Stimulated activated CD4-positive, alpha-beta T cell treated with anti-CD3 and anti-CD28 coated beads, Interleukin-12 subunit alpha, Interleukin-12 subunit beta, amount 100 ng/mL, for 48 hours (primary cell): ENCODE measurements at places on chromosomes 5 and 9.

DNA sequence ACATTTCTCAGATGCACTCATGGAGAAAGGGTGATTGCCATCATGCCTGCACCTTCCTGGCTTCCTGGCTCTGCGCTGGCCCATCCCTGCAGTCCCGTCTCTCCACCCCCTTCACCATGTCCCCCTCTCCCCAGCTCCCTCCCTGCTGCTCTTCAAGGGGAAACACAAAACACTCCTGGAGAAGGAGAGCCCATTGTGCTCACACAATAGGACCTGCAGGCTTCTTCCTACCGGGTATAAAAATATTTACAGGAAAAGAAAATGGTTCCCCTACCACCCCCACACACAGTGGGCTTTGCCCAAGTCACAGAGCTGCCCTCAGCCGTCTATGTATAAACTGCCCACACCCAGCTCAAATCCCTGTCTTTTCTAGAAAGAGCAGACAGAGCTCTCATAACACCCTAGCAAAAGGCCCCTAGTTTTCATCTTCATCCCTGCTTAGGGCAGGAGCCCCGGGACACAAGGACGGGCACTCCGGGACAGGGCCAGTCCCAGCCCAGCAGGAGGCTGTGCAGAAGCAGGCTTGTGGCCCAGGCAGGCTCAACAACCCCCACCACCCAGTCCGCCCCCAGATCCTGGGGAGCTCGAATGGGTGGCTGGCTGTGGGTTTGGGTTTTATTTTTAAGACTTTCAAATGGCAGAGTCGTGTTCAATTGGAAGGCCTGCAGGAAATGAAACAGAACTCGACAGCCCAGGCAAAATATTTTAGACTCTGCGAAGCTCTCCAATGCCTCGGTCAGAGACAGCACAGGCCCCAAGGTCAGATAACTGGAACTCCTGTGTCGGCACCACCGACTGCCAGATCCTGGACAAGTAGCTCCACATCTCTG is 77.3 kb downstream of the LRSAM1 start:
- no peak for DNase-seq

GRCh38 chr5:53613061-53613460 is 52.6 kb downstream of the NDUFS4 start:
- DNase-seq, result no peak

GRCh38 chr9:81664638-81665222 is 24.6 kb downstream of the TLE1 start:
- no peak for DNase-seq

GRCh38 chr9:124797343-124798103 is 20.6 kb downstream of the OLFML2A start:
- no peak for DNase-seq

DNA sequence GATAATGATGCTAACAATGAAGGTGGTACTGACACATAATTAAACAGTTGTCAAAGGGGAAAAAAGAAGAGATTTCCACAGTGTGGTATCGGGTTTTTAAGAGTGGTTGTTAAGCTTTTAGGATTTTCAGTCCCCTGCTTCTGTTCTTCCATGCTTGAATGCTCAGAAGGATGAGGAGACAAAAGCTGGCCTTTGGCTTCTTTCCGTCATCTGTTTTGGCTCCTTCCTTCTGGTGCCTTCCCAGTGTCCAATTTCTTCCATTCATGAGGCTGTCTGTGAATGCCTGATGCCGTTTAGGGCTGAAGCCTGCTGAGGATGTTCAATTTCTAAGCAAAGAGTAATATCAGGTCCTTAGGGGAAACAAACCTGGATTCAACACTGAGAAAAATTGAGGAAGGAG is 179.6 kb upstream of the GLRA1 start:
- no peak for DNase-seq

- DNase-seq, result no peak
These were observed 102.8 kb downstream of the SNX18 start for GRCh38 chr5:54620141-54620933.

- peak; percentile 42 for DNase-seq
These were observed 93.4 kb downstream of the KCNIP1 start for GRCh38 chr5:170597109-170597751.

DNA sequence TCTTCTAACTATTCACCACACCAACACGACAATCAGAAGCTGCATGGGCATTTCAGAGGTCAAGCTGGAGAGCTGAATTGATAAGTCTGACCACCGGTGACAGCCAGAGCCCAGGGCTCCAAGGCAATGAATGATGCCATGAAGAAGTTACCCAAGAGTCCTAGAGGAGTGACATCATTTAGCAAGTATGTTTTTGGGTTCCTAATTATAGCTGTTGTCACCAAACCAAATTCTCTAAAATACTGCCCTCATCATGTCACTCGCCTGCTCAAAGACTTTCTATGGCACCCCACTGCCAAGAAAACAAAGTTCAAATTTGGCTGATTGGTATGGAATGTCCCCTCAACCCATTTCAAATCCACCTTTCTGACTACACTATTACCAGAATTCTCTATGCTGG is 235.1 kb downstream of the SPOCK1 start:
- no peak for DNase-seq

DNA sequence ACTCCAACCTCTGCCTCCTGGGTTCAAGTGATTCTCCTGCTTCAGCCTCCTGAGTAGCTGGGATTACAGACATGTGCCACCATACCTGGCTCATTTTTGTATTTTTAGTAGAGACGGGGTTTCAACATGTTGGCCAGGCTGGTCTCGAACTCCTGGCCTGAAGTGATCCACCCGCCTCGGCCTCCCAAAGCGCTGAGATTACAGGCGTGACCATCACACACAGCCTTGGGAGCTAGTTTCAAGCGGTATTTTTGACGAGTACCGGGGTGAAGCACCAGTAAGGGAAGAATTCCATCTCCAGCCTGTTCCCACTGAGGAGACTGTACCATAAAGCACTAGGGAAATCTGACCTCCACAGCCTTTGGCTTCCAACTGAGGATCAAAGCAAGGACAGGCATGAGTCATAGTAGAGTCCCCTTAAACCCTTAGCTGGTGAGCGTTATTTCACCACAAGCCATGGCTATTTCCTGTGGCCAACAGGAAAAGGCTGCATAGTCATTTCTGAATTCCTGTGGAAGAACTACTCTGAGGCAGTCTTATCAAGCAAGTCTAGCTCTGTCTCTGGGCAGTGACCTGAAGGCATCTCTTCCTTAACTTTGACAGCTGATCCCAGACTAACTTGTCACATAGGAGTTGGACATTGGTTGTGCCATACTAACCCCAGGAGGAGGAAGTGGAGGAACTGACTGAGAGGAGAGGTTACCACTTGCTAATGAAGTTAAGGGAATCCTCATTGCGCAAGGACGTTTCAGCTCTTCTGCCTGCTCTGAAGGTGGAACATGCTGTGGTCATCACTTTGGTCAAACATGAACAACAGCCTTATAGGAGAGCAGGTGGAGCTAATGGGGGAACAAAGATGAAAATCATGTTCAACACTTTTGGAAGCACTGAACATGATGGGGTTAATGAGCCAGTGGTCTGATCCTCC is 85.8 kb upstream of the DMRT1 start:
- no peak for DNase-seq

DNA sequence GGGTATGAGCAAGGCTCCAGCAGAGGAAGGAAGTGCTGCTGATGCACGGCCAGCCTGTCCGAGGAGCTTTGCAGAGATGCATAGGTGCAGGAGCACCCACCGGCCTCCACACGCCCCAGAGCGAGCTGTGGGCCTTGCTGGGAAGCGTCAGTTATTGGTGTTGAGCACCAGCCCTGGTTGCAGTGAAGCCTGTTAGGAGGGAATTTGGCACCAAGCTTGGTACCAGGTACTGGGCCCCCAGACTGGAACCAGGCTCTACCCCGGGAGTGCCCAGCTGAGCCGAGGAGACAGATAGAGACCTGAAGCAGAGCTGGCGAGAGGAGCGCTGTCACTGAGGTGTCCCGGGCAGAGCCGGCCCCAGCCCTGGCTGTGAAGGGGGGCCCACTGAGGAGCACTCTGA is 5.2 kb downstream of the TCF7 start:
- DNase-seq, result no peak

GRCh38 chr9:21982861-21983560 is 11.2 kb downstream of the CDKN2A start:
- DNase-seq, result no peak

DNA sequence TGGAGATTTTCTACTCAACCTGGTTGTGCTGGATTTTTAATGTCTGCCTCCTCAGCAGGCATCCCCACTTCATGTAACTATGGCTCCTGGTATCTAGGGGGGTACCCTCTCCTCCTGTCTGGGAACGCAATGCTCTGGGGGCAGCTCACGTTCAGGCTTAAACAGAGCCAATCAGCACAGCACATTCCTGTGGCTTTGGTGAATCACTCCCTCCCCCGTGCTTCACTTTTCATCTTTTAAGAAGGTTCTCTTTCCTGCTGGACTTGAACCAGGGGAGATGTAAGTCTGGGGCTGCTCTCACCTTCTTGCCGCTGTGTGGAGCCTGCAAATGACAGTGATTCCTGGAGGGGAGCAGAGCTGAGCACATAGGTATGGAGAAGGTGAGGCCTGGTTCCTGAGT is 101.2 kb downstream of the MSX2 start:
- no peak for DNase-seq

DNA sequence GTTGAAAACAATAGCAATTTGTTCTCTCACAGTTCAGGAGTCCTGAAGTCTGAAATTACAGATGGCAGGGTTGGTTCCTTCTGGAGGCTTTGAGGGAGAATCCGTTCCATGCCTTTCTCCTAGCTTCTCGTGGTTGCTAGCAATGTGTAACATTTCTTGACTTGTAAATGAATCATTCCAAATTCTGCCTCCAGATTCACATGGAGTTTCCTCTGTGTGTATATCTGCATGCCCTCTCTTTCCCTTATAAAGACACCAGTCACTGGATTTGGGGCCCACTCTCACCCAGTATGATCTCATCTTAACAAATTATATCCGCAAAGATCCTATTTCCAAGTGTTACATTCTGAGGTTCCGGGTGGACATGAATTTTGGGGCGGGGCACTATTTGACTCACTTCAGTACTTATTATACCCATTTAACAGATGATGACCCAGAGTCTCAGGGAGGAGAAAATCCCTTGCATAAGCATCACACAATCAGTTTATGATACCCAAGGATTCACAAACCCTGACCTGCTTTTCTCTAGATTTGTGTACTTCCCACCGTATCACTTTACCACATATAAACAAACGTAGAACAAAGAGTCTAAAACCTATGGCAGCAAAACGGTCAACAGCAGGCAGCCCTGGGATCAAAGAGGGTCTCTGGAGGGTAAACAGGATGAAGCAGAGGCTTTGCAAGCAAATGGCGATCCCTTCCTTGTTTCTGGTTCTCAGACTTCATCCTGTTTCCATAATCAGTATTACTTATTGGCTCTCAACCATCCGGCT is 93.7 kb downstream of the C9orf152 start:
- no peak for DNase-seq

DNA sequence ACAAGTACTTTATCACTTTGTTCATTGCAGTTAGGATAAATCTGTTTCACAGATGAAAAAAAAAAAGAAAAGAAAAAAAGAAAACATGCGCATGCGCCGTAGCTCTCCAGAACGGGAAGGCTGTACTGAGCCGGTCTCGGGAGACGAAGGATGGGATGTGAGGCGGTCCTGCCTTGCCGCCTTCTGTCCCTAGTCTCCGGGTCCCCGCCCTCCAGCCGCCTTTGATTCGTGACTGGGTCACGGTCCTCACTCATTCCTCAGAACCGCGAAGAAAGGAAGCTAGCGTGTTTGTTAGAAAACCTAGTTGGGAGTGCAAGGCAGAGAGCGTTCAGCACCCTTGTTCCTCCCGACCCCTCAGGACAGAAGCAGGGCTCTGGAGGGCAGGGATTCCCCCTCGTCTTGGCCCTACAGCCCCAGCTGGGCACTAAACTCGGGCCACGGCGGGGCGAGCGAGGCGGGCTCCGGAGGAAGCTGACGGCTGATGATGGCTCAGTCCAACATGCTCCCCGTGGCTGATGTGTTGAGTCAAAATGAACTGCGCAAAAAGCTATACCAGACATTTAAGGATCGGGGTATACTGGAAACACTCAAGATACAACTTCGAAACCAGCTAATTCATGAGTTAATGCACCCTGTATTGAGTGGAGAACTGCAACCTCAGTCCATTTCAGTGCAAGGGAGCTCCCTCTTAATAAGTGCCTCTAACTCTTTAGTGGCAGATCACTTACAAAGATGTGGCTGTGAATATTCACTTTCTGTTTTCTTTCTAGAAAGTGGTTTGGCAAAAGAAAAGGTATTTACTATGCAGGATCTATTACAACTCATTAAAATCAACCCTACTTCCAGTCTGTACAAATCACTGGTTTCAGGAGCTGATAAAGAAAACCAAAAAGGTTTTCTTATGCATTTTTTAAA is 40.0 kb downstream of the CPLANE1 start:
- no peak for DNase-seq

- DNase-seq, result no peak
These were observed 302.9 kb downstream of the CEMIP2 start for GRCh38 chr9:71465392-71465791.

GRCh38 chr5:96967400-96967799 is 31.5 kb downstream of the LNPEP start:
- no peak for DNase-seq

DNA sequence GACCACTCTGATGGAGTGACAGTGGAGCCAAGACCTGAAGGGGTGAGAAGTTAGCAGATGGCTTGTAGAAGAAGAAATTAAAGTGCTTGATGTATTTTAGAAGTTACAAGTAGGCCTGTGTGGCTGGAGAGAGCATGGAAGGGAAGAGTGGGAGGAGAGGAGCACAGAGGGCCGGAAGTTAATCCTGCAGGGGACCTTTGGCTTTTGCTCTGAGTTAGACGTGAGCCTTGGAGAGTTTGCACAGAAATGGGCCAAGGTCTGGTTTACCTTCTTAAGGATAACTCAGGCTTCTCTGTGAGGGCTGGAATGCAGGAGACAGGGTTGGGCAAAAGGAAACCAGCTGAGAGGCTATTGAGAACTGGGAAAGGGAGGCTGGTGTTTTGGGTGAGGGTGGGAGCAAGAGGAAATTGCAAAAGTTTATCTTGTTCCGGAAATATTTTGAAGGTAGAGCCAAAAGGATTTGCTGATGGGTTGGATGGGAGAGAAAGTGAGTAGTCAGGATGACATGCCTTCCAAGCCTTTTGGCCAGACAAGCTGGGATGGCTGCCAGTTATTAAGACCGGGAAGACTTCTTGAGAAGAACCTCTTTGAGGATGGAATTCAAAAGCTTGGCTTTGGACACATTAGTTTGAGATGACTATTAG is 17.5 kb upstream of the F2RL1 start:
- DNase-seq, result no peak
